ENCODE measurements at places on chromosomes 1 and 21.

GRCh38 chr1:154730259-154730658, 122.3 kb upstream of the ADAR start:
- DNase-seq: peak; percentile 73

GRCh38 chr1:183633676-183634343, 1.8 kb downstream of the ARPC5 start:
- DNase-seq: peak; percentile 44

GRCh38 chr21:29195981-29196669, 65.7 kb downstream of the MAP3K7CL start:
- DNase-seq: peak; percentile 24

DNA sequence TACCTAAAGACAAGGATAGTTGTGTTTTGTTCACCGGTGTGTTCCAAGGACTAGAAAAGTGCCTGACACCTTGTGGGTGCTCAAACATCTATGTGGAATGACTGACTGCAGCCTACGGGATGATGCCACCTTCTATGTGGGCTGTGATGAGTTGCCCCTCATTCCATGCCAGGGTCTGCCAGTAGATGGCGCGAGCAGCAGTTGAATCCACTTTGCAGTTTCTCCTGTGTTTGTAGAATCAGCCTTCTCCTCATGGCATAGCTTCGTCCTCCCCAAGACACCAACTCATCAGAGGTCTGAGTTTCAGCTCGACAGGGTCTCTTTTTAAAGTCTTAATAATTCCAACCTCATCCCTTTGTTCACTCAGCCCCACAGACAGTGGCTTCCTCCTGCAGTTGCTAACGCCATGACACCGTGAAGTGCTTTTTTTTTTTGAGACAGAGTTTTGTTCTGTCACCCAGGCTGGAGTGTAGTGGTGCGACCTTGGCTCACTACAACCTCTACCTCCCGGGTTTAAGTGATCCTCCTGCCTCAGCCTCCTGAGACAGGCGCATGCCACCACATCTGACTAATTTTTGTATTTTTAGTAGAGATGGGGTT, 133.7 kb downstream of the CAPN8 start:
- DNase-seq: peak; percentile 76

GRCh38 chr1:172398970-172399755, 21.3 kb upstream of the C1orf105 start:
- DNase-seq: no peak

GRCh38 chr1:33332357-33332789, 11.5 kb upstream of the A3GALT2 start:
- DNase-seq: no peak

- no peak for DNase-seq
Observed at GRCh38 chr1:164967300-164967699, 389.2 kb downstream of the LMX1A start.

All from iPS-NIHi11 (cell line).